Omental fat pad (tissue), 4 donors: ENCODE measurements at places on chromosomes 5 and 9. TPM values are rescaled to one million over a fixed set of nuclear protein-coding genes. Genes with fewer than 3 reads are reported as not detected.

The KCTD16 gene
- total RNA-seq, result 0.16 TPM

The ENTR1 gene
- 26.5 TPM for total RNA-seq

The PCDHA11 gene
- total RNA-seq, result 1.2 TPM

The C5orf63 gene
- total RNA-seq, result 2.9 TPM

The ADAMTS12 gene
- 17.5 TPM for total RNA-seq

The DNAH5 gene
- 0.19 TPM for total RNA-seq

The ANKS6 gene
- total RNA-seq, result 14.7 TPM

The CD74 gene
- total RNA-seq, result 705 TPM

The ABLIM3 gene
- 151 TPM for total RNA-seq

The SECISBP2 gene
- 57.2 TPM for total RNA-seq

The WDR38 gene
- not detected for total RNA-seq

The C6 gene
- total RNA-seq, result 9.4 TPM
